ENCODE measurements at places on chromosomes 12 and 14.
A peak's percentile ranks its signal among the peaks of the same experiment; 100 is the strongest.

DNA sequence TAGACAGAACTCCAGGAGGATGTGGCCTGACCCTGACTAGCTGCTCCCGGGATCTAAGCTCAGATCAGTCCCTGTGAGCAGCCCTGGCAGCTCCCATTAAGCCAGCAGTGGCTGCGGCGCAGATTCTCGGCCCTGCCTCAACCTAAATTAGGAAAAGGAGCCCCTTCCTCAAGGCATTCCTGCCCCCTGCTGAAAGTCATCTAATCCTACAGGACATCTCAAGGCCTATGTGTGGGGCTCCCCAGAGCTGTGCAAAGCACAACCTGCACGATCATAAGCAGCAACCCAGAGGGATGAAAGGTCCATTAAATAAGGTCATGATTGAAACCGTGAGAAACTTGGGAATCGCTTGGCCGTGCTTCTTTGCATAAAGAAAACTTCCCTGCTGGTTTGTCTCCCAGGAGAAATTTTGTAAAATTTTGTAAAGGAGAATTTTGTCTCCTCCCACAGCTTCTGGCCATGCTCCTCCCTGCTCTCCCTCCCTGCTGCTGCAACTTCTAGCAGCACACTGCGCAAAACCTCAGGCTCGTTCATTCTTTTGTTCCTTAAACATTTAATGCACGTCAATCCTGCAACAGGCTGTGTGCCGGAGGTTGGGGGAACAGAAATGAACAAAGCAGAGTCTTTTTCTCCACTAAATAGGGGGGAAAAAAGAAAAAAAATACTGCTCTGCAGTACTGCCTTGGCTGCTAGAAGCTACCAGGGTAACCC lies 96.6 kb upstream of the SLC35F4 start:
- no peak for DNase-seq

GRCh38 chr12:101750152-101750551 lies 10.9 kb upstream of the SYCP3 start:
- DNase-seq: no peak

- DNase-seq: no peak
Observed at GRCh38 chr12:1616233-1617066, 12.6 kb upstream of the WNT5B start.

- peak; percentile 17 for DNase-seq
Observed at GRCh38 chr12:67161322-67161918, 107.7 kb upstream of the CAND1 start.

DNA sequence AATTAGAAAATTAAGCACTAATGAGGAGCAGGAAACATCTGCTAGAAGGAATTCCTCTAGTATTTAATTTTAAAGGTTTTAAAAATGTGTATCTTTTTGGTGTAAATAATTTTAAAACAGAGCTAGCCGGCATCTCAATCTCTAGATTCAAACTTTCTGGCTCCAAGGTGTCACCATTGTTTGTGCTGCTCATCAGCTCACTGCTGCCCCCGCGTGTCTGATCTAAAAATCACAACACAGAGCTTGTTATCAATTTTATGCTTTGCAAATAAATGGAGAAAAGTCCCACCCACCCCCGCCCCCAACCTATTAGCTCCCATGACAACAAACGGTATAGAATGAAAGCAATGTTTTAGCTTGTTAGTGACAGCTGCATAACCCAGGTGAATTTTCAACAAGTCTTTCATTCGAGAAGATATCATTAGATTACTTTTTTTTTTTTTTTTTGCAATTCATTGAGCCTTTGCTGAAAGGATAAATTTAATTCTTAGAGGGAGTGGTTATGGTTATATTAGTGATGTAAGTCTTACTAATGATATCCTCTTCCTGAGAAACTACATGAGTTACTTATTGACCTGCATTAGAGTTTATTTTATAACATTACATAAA lies 11.3 kb upstream of the ABHD12B start:
- DNase-seq: peak; percentile 94

DNA sequence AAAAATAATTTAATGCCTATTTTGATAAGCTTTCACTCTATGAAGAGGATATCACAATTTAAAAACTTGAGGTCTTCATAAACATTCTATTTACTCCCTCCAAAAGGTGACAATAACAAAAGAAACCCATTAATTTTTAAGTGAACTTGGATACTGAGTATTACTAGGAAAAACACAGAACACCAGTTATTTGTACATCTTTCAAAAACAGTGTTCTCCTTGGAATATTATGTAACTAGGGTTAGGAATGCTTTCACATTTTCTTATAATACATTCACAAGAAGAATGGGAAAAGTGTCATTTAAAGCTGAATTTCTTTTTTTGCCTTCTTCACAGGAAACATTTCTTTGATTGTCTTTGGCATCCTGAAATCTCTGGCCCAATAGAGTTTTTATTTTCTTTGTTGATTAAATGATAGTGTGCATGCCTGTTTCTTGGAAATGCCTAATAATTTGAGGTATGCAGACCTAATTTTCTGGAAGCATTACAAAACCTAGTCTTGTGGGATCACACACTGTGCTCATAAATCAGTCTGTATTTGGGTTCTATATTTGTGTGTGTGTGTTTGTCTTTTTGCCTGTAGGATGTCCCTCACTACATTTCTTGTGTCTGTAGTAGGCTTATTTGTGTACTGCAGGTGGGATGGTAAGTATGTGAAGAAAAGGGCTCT lies 76.5 kb downstream of the WNK1 start:
- DNase-seq: no peak

- no peak for DNase-seq
Observed at GRCh38 chr12:16531621-16532020, 74.3 kb downstream of the LMO3 start.

DNA sequence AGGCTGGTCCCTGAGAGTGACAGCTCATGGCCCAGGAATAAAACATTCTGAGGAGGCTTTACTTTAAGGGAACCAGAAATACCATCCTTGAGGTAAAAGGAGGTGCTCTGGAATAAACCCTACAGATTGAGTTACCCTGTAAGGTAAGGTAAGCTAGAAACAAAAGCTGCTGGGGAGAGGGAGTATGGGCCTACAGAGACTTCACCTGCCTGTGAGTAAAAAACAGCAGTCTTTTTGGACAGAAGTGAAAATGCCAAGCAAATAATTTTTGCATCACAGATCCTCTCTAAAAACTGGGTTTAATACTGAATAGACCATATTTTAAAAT lies 41.2 kb downstream of the CORO1C start:
- DNase-seq: no peak

DNA sequence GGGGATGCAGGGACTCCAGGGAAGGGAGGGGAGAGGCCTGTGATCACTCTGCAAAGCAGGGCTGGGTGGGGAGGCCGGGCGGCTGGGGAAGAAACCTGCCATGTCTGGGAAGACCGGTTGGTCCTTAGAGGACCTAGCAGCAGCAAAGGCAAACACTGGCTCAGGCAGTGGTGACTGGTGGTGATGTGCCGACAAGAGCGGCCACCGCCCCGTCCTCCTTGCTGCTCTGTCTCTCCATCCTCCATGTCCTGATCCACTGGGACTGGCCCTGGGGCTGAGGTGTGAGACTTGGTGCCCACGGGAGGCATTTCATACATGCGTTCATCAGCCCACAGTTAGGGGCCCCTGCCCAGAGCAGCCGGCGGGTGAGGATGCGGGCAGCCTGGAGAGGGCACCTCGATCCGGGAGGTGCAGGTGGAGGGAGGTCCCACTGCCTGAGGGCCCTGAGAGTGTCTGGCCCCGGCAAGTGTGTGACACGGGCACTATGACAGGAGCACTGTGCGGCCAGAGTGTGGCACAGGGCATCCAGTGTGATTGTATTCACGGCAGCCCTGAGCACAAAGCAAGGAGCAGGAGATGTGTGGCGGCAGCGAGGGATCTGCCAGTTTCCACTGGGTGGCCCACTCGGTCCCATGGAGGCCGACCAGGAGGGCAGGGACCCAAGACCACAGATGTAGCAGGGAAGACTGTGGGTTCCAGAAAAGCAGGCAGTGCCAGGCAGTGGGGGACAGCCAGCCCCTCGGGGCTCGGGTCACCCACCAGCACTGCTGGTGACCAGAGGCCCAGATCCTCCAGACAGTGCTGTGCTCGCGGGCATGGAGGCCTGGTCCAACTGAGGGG lies 13.9 kb downstream of the ANKRD9 start:
- DNase-seq: no peak

DNA sequence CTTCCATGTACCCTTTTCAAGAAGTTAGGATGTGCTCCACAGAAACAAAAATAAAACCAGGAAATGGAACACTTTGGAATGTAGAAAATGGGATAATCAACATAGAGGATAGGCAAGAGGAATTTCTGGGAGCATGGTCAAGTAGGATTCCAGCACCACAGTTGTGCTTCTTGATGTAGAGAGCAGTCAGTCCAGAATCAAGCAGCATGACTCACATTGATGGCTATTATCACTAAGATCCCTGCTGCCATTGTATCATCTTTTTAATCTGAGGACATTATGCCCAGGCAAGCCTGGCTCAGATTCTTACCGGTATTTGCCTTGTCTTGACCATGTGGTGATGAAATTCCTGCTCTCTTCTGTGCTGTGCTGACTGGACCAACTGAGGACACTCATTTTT lies 5.7 kb downstream of the ETFRF1 start:
- DNase-seq: no peak

DNA sequence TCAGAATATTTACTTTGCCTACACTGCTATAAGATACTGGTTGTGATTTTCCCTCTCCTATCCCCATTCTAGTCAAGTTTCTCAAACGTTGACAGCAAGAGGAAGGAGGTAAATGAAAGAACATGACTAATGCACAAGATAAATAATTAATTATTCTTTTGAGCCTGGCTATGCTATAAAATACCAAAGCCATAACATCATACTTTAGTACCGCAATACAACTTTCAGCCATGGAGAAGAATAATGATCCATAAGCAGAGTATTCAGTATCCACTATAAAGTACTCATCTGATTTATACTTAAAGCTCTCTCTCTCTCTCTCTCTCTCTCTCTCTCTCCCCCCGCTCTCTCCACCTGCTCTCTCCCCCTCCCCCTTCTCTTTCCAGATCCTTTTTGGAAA lies 41.3 kb downstream of the TDG start:
- DNase-seq: no peak

GRCh38 chr14:58824796-58825195 lies 187.0 kb downstream of the DACT1 start:
- no peak for DNase-seq

GRCh38 chr12:62472472-62472871 lies 5.8 kb downstream of the MON2 start:
- DNase-seq: no peak

GRCh38 chr12:23464241-23464812 lies 485.1 kb downstream of the SOX5 start:
- DNase-seq: no peak

DNA sequence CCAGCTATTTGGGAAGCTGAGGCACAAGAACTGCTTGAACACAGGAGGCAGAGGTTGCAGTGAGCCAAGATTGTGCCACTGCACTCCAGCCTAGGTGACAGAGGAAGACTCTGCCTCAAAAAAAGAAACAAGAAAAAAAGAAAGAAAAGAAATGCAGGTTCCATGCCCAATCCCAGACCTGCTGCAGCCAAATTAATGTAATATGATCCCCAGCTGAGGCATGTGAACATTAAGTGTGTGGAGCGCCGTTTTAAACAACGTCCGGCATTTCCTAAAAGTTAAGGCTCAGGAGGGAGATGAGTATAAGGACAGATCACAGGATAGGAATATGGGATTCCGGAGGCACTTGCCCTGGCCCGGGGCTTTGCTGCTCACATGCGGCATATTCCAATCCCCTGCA lies 162.9 kb downstream of the KSR2 start:
- no peak for DNase-seq

DNA sequence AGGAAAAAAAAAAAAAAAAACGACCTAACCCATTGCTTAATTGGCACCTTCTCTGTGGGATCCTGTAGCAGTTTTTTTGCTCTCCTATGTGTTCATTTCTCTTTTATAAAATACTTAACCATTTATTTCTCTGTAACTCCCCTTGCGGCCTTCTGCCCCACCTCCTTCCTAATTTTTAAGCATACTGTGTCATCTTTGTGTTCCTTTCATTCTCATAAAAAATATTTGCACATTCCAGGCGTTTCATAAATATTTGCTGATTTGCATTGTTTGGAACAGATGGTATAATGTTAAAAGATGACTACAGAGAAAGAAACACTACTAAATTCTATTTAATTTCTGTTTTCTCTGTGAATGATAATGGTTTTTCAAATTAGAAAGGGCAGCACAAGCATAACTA lies 77.9 kb downstream of the NPAS3 start:
- no peak for DNase-seq

GRCh38 chr14:106277503-106277902 lies 751.1 kb downstream of the TMEM121 start:
- DNase-seq: peak; percentile 9

GRCh38 chr14:31243860-31244259 lies 36.3 kb upstream of the HECTD1 start:
- DNase-seq: peak; percentile 12

DNA sequence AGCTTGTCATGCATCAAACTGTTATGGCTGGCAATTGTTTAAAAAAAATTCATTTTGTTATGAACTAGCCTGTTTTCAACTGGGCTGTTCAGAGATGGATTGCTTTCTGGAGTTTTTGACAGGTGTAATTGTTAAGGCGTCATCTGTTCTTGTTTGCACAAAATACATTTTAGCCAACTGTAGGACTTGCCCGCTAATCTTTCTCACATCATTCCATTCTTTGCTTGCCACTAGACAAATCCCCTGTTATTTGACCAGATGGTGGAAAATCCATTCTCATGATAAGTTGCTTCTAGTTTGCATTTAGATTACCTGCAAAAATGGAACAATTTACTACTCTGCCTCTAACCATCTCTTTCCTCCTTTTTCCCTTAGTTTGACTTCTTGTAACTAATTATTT lies 114.3 kb downstream of the NPAS3 start:
- DNase-seq: no peak

GRCh38 chr14:84375235-84375634 lies 1154.7 kb upstream of the FLRT2 start:
- DNase-seq: no peak

DNA sequence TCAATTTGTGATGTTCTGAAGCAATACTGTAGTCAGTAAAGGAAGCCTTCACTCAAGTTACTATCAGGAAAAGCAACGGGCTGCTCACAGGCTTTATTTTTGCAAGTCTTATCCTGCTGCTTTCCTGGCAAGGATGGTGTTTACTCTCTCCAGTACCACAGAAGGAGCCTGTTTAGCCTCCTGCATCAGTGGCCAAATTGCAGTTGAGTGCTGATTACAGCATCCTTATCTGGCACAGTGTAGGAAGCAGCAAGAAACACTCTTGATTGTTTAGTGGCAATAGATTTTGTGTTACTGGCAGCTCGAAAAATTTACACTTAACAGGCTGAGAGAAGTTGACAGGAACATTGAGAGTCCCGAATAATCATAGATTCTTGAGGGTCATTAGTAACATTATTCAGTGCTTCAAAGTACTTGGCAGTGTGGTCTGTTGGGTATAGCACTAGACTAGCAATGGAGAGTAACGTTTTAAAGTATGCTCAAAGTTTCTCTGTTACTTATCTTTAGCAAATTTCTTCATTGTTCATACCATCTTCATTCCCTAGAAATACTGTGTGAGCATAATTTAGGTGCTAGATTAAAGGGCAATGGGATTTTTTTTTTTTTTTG lies 11.7 kb downstream of the TULP3 start:
- no peak for DNase-seq

- DNase-seq: no peak
Observed at GRCh38 chr12:59595565-59595882, 305 bp upstream of the SLC16A7 start.
